Stimulated activated CD4-positive, alpha-beta T cell treated with anti-CD3 and anti-CD28 coated beads, Interleukin-4, amount 100 ng/mL, for 4 hours (primary cell): ENCODE measurements at places on chromosomes 6 and 20.

GRCh38 chr6:15602154-15602553, 60.7 kb downstream of the DTNBP1 start:
- DNase-seq: no peak

DNA sequence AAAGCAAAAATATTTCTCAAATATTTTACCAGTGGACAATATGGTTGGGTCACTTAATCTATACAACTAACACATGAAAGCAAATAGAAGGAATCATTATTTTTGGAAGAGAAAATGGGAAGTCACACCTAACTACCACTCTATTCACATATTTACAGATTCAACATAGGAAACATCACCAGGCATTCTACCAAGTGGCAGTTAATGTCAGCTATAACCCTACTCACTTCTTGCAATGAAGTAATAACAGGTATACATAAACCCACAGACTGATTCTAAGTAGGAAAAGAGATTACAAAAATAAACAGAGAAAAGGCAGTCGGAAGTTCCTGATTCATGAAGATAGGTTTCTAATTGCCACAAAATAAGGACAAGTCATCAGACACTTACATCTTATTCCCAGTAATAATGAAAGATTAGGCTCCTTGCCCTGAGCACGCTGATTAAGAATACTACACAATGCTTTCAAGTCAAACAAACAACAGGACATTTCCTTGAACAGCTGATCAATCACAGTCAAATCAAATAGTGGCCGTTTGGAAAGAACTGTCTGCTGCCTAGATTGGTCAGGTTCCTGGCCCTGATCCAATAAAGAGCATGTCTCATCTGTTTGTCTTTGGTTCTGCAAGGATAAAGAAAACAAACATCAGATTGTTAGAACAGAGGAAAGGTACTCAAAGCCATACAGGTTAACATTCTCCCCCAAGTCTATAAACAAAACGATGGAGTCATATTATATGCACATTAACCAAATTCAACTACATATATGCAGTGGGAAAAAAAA, 79.2 kb upstream of the PLN start:
- no peak for DNase-seq

- no peak for DNase-seq
Measured at GRCh38 chr6:19121521-19121920, 715.6 kb upstream of the ID4 start.

GRCh38 chr6:84353459-84354423, 126.3 kb upstream of the CEP162 start:
- no peak for DNase-seq

- no peak for DNase-seq
Measured at GRCh38 chr6:79724816-79725215, 93.7 kb downstream of the SH3BGRL2 start.

DNA sequence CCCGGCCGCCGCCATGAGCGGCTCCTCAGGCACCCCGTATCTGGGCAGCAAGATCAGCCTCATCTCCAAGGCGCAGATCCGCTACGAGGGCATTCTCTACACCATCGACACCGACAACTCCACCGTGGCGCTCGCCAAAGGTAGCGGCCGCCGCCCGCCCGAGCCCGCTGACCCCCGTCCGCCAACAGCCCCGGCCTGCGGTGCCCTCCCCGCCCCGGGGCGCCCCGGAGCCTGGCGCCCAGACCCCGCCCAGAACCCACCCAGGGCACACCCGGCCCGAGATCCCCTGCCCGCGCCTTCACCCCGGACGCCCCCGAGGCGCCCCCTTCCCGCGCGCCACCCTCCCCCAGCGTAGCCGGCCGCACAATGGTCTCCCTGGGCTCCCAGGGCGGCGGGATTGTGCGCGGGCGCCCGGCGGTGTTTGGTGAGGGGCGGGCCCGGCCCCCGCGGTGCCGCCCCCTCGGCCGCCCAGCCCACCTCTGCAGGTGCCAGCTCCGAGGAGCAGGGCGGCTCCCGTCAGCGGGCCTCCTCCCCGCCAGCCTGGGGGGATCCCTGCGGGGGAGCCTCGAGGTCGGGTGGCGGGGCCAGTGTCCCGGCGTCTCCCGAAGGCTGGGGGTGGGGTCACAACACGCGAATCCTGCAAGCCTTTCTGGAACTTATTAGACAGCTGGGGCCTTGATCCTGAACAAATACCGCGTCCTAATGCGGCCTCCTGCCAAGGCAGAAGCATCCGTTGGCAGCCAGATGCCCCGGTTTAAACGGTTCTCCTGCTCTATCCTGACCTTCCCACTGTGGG, 577 bp downstream of the LSM14B start:
- DNase-seq: peak; percentile 47

GRCh38 chr20:20404633-20405032, 36.7 kb downstream of the INSM1 start:
- no peak for DNase-seq

DNA sequence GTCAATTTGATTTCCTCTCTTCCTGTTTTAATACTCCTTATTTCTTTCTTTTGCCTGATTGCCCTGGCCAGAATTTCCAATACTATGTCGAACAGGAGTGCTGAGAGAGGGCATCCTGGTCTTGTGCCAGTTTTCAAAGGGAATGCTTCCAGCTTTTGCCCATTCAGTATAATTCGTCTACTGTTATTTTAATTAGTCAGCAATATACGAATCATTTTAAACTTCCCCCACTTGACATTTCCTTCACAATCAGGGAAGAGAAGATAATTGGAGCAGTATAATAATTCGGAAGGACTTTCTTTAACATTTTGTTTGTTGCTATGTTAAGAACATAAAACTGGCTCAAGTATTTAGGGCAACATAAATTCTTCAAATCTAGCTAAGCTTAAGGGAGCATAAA, 860.3 kb upstream of the SLC35B3 start:
- DNase-seq: no peak
